ENCODE measurements at places on chromosomes 6 and 20.

DNA sequence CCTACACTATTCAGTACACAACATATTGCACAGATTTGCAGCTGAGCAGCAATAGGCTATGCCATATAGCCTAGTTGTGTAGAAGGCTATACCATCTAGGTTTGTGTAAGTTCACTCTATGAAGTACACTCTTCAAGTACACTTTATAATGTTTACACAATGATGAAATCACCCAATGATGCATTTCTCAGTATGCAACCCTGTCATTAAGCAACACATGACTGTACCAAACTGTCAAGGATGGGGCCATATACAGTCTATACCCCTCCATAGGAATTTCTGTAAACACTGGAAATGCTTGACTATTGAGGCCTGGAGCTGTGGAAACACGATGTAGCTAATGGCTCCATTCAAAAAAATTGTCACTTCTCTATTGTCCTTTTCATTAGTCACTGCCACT lies 535.4 kb downstream of the EPM2A start:
- DNase-seq, result no peak

GRCh38 chr6:74018825-74019224 lies 322.8 kb downstream of the CD109 start:
- no peak for DNase-seq

DNA sequence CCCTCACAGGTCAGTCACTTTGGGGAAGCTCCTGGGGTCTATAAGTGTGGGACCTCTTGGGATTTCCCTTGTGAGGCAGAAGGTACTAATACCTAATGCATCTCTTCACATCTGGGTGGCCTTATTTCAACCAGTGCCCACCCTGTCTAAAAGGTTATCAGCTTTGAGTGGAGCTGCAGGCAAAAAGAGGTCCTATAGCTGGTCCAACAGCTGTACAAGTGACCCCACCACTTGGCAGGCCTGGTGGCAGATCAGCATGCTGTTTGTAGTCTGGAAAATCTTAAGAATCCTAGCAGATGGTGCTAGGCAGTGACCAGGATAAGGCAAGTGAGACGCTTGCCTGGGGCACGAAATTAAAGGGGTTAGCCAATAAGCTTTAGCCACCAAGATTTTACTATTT lies 51.6 kb upstream of the GTSF1L start:
- no peak for DNase-seq

GRCh38 chr6:51266604-51267003 lies 447.9 kb downstream of the TFAP2B start:
- no peak for DNase-seq

DNA sequence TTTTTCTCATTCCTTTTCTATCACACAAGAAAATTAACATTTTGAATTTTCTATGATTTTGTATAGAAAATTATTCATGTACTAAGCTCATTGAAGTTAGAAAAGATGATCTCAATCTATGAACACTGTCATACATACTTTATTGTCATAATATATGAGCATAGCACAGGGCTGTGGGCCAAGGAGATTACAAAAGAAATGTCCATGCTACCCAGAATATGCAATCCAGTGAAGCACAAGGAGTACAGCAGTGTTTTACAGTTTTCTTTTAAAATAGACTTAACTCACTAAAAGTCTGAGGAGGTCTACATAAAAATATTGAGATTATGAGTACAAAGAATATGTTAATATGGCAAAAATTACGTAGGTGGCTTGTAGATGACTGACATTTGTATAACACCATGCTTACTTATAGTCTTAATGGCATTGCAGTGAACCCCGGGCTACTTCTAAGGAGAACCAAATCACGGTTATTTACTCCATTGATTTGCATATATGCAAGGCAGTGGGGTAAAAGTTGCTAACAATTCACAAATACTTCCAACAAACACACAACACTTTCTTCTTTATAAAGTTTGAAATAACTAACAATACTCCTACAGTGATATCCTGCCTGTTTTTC lies 257.1 kb downstream of the BCKDHB start:
- DNase-seq, result no peak

- DNase-seq, result no peak
Observed at GRCh38 chr6:110556317-110557110, 80.1 kb upstream of the SLC22A16 start.
